ENCODE measurements at places on chromosomes 7 and 10.

DNA sequence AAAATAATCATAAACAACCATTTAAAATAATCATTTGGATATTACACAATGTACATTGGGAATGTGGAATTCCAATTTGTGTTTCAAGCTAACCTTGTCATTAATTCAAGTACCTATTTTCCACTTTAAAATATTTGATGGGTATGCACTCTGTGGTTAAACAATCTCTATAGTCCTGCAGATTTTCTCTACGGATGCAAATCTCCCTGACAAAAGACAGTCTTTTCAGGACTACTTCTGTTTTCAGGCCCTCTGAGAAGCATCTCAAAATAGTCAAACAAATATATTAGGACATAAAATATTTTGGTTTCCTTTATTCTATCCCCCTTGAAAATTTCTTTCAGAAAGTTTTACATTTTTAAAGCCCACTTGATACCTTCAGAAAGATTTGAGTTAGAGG, 735.6 kb upstream of the MBL2 start:
- no peak for DNase-seq

- DNase-seq: no peak
Observed at GRCh38 chr7:47738563-47739166, 156.8 kb upstream of the TNS3 start.

DNA sequence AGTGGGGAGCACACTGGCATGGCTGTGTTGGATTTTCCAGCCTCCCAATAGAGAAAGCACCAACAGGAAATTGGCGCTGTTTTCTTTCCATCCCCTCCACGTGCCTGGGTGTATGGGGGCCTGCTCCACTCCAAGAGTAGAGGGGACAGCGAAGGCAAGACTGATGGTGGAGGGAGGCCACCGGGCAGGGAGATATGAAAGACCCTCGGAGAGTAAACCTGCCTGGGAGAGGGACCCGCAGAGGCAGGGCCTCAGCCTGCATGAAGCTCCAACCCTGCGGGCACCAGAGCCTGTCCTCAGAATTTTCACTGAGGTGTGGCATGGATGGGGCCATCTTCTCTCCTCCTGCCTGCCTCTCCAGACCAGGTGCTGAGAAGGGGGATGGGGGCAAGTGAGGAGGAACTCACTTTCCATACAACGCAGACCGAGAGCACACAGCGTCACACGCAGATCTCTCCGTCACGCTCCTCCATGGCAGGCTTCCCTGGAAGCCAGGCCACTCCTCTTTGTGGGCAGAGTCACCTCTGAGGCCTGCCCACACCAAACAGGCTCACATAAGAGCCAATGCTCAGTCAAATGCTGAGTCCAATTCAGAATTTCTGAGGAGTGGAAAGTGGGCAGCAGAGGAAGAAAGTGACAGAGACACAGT, 18.8 kb downstream of the ANXA11 start:
- DNase-seq: no peak

DNA sequence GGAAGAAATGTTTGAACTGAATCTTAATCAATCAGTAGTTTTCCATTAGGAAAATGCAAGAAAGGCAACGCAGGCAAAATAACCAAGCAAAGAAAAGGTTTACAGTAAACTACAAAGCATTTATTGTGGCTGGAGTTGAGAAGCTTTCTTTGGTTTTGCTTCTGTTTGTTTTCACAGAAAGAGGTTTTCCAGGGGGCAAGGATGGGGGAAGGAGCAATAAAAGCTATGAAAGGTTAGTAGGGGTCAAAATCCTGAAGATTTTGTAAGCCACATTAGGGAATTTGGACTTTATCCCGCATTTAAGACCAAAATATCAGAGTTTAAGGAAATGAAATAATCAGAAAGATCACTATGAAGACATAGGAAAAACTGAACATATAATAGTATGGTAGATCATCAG, 51.1 kb downstream of the NT5C2 start:
- DNase-seq: no peak

DNA sequence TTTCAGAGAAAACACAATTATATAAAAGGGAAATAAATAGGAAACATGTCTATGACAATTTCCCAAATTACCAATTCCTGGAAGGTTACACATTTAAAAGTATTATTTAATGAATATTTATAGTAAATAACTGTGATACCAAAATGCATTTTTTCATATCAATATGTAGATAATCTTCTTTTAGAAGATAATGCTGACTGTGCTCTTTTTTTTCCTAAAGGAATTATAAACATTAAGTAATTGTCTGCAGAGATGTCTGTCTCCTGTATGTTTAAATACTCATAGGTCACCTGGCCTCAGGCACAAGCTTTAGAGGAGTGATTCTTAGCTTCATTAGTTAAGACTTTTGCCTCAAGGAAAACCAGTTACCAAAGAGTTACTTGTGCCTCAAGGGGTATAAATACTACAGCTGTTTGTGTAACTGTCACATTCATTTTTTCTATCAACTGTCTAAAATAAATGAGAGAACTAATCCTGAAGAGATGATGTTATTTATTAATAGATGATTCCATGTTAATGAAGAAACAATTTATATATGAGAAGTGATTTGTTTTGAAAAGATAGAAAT, 77.1 kb downstream of the DNAJC1 start:
- no peak for DNase-seq

Data from right kidney (tissue), 9 donors.